ENCODE measurements at places on chromosomes 5 and 9. TPM values are rescaled to one million over a fixed set of nuclear protein-coding genes. Genes with fewer than 3 reads are reported as not detected.

EQTN gene
- not detected for total RNA-seq

SLC23A1 gene
- not detected for total RNA-seq

HRCT1 gene
- 0.51 TPM for total RNA-seq

PCDHGB2 gene
- total RNA-seq = 2.4 TPM

PFN3 gene
- total RNA-seq = not detected

PCDHB3 gene
- total RNA-seq = 0.09 TPM

C5 gene
- total RNA-seq = 1.5 TPM

All from smooth muscle cell of the umbilical artery (primary cell).